ENCODE measurements at places on chromosomes 2 and 18.

DNA sequence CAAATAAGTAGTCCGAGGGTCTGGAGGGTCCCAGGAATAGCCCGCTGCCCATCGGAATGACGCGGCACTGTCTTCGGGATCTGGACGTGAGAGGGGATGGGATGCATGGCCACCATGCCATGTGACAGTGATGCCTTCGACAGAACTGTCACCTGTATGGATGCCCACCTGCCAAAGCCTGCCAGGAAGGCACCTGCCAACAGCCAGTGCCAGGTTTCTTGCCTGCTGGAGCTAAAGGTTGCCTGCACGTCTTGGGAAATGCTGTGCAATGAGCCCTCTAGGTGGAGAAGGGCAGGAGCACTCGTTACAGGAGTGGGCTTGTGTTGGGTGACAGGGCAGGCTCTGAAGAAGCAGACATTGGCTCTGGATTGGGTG, 20.5 kb downstream of the GPR35 start:
- no peak for DNase-seq

DNA sequence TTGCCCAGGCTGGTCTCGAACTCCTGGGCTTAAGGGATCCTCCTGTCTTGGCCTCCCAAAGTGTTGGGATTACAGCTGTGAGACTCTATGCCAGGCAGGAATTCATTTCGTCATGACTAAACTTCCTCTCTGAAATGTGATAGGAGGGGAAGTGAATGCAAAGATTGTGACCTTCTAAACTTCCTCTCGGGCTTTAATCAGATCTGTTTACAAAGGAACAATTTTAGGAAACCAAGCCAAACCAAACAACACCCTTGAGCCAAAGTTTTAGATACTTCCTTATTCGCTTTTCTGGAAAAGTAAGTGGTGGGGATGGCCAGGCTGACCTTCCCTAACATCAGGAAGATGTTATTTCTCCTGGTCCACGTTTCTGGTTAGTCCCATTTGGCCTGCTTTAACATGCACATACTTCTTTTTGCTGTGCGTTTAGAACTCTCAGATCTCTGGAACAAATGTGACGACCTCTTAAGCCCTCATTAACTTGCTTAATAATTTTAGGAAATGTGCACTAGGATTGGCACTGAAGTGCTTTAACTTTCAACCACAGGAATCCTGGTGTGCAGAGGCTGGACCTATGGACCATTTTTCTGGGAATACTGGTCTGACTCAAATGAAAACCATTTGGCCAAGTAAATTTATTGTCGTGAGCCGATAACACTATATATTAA, 33.2 kb upstream of the YES1 start:
- no peak for DNase-seq

GRCh38 chr18:3250237-3251107, 2.9 kb downstream of the MYL12A start:
- DNase-seq: no peak

DNA sequence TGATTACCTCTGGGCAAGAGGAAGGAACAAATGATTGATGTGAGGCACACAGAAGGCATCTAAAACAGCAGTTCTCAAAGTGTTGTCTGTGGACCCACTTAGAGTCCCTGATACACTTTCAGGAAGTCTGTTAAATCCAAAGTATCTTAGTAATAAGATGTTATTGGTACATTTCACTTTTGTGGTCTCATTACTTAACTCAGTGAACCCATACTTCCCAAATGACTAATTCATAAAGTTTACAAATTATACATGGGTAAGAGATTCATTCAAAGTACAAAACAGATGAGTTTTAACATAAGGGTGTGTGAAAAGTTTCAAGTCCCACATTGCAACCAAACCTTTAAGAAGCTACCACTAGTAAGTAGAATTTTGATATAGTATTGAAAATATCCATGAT, 440.5 kb downstream of the NUP35 start:
- DNase-seq: no peak

GRCh38 chr18:40534723-40535122, 1420.3 kb upstream of the PIK3C3 start:
- no peak for DNase-seq

Data from NCI-H446 (cell line).